ENCODE measurements at places on chromosomes 7 and 10.

DNA sequence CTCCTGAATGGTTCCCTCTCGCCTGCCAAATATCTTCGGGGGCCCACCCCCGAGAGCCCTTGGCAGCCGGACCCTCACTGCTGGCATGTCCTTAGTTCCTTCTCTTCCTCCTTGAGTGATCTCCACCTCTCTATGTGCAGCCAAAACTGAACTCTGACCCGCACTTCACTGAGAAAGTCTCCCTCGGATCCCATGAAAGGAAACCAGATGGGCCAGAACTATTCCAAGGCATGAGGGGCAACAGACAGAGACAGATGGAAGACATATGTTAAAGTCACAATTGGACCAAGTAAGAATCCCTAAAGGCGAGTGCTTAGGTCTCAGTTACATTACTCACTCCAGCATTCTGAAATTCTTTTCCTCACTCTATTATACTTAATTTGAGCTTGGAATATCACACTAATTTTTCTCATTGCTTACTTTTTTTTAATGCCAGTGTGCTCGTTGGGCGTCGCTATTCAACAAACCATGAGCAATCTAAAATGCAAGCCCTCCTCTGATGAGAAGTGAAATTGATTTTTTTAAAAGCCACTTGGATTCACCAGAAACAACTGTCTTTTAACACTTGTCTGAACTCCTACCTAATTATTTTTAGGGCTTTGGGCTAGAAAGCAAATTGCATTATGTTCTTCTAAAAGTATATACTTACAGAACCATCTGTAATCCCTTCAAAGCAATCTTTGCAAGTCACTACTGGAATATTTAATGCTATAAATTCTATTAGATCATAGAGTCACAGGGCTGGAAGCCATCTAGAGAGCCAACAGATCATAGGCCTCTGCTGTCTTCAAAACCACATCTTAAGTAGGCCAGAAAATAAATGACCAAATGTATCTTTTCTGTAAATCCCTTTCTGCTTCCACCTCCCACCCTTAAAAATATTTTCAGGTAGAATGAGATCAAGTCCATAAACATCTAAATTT, 43.3 kb upstream of the EZH2 start:
- DNase-seq, result no peak

DNA sequence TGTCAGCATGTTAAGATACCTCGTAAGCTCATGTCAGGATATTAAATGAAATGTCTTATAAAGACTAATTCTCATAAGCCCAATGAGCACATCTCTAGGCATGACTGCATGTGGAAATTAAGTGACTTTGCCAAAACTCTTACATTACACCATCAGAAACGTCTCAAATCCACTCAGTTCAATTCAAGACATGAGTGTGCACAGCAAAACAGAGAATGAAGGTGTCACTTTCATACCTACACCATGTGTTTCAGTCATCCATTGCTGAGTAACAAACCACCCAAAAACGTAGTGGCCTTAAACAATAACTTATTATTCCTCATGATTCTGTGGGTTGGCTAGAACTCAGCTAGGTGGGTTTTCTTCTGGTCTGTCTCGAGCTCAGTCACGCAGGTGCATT, 99.8 kb downstream of the ATE1 start:
- DNase-seq, result peak; percentile 64

- no peak for DNase-seq
These were observed 26.6 kb downstream of the GNG11 start for GRCh38 chr7:93948106-93948505.

- DNase-seq, result no peak
These were observed 191.8 kb upstream of the SEMA3C start for GRCh38 chr7:81110673-81111072.

DNA sequence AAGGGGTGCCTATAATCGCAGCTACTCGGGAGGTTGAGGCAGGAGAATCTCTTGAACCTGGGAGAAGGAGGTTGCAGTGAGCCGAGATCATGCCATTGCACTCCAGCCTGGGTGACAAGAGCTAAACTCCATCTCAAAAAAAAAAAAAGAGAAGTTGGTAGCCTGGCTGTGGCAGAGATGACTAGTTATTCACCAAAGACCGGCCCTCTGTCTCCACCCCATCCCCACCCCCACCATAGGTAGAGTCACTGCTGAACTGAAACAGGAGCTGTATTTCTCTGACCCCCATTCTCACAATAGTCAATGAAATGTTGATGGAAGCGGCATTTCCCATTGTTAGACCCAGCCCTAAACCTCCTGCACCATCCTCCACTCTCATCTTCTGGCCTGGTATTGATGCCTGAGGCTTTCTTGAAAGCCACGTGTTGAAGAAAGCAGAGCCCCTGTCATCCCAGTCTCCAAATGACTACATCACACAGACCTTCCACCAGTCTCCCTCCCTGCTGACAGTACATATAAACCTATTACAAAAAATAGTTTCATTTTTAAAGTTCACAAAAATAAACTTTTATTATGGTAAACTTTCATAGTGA, 9.4 kb upstream of the PIK3CG start:
- DNase-seq, result no peak

DNA sequence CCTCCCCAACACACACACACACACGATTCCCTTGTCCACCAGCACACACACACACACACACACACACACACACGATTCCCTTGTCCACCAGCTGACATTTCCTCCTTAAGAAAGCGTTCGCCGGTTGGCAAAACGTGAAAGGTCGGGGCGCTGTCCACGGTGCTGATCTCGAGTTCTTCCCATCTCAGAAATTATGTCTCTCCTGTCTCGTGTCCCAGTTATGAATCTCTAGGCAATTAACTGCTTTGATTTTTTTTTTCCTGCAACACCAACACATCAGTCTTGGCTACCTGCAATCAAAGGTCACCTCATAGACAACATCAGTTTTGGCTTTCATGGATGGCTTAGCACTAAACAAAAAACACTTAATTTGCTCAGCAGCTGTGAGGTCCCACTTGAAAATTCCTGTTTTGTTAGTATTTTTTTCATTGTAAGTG, 1.9 kb downstream of the INA start:
- peak; percentile 33 for DNase-seq

GRCh38 chr10:21020545-21020944, 123.4 kb upstream of the NEBL start:
- peak; percentile 28 for DNase-seq

GRCh38 chr10:48309711-48310226, 3.3 kb downstream of the MAPK8 start:
- peak; percentile 56 for DNase-seq

DNA sequence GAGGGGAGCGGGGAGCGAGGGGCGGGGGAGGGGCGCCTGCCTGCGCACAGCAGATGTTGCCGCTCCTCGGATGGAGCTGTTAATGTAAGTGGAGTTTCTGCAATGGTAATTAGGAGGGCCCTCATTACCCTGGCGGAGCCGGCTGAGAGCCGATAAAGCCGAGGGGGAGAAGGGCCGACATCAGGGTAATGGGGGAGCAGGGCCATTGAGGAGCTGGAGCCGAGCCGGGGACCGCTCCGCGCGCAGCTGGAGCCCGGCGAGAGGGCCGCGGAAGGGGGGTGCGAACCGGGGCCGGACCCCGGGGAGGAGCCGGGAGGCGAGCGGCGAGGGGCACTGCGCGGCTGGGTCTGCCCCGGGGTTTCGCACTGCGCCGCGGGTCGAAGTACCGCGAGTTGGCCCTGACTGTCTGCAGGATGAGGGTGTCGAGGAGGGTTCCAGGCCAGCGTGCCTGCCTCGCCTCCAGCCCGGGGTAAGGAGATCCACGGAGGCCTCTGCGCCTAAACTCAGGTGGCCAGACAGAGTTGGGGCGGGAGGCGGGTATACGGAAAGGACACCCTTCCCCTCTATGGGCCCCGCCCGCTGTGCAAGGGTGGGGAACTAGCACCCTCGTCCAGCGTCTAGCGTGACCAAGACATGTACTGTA, 55.0 kb upstream of the LBX1 start:
- DNase-seq, result no peak
